ENCODE measurements at places on chromosomes 3 and 15.

- DNase-seq: no peak
Measured at GRCh38 chr15:101175401-101175800, 76.4 kb downstream of the CHSY1 start.

DNA sequence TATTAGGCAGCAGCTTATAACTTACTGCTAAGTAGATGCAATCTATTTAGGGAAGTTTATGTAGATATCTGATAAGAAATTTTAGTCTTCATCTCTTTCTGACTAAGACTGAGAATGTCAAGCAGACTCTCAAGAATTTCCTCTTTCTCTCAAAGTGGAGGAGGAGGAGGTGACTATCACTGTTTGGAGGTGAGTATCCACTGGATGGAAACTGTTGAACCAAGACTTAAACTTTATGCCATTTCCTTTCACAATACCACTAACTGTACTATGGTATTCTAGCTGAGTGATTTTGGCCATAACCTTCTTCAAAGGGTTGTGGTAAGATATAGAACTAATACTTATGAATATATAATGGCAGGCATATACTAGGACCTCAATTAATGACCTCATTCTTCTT is 64.6 kb downstream of the TPRG1 start:
- no peak for DNase-seq

DNA sequence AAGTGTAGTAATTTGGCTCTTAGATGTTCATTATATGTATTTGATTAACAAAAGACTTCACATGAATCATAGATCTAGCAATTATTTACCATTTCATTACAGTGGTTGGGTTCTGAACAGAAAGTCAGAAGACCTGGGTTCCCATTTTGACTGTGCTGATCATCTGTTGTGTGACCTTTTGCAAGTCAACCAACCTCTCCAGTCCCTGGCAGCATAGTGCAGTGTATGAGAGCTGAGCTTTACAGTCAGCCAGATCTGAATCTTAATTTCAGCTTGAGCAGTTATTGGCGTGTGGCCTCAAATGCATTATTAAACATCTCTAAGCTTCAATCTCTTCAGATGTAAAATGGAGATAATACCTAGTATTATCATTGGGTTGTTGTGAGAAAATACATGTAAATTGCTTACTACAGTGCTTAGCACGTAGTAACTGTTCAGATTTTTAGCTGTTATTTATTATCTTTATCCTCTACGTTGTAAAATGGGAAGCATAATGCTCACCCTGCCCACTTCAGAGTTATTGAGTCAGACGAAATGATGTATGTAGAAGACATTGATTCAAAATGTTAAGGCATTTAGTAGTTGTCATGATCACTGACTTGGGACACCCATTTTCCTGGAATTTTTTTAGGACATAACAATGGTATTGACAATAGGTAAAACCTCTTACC is 104.0 kb downstream of the KLHL25 start:
- no peak for DNase-seq

GRCh38 chr3:70870576-70870975 is 558.1 kb upstream of the MDFIC2 start:
- no peak for DNase-seq

GRCh38 chr3:30319713-30320112 is 286.7 kb upstream of the TGFBR2 start:
- no peak for DNase-seq

Data from activated CD4-positive, CD25-positive, alpha-beta regulatory T cell treated with anti-CD3 and anti-CD28 coated beads, Interleukin-2, amount 50 U/mL, for 72 hours (primary cell).